Spleen (tissue), 13 donors: ENCODE measurements at places on chromosomes 1 and 21. TPM values are rescaled to one million over a fixed set of nuclear protein-coding genes. Genes with fewer than 3 reads are reported as not detected.

- no peak for DNase-seq
These were observed 270.4 kb downstream of the KCNJ6 start for GRCh38 chr21:37645848-37646247.

GRCh38 chr21:17539743-17540341 is 27.0 kb downstream of the CXADR start:
- DNase-seq = no peak

The RSBN1 gene
- total RNA-seq = 29.1 TPM

The AXDND1 gene
- total RNA-seq = 0.66 TPM

GRCh38 chr1:116537040-116537831 is 33.6 kb downstream of the CD58 start:
- DNase-seq = no peak

The ASPM gene
- 2.0 TPM for total RNA-seq

The CYP4B1 gene
- not detected for total RNA-seq

GRCh38 chr1:94527447-94528031 is 14.0 kb downstream of the F3 start:
- DNase-seq = no peak

The ERICH3 gene
- total RNA-seq = 0.35 TPM

GRCh38 chr1:186812570-186812969 is 16.2 kb upstream of the PLA2G4A start:
- no peak for DNase-seq

- DNase-seq = no peak
These were observed 16.5 kb upstream of the RIMKLA start for GRCh38 chr1:42364089-42364488.

DNA sequence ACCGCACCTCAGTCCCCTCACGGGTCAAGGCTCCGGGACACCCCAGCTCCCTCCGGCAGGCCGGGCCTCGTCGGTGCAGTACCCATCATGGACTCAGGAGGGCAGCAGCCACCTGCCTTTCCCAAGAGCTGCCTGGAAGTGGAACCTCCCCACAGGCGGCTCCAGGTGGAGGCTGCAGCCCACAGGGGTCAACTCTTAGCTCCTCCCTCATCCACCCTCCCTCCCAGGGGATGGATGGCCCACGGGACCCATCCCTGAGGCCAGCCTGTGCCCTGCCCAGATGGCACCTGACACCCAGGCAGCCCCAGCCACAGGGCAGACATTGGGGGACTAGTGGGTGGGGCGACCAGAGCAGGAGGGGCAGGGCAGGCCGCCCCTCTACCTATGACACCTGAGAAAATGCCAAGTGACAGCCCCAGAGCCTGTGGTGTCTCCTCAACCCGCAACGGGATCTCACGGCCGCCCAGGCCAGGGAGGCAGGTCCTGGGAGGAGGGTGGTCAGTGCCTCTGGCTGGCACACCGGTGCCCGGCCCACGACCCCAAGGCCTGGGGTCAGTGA is 1.2 kb upstream of the ARHGEF16 start:
- peak; percentile 90 for DNase-seq

DNA sequence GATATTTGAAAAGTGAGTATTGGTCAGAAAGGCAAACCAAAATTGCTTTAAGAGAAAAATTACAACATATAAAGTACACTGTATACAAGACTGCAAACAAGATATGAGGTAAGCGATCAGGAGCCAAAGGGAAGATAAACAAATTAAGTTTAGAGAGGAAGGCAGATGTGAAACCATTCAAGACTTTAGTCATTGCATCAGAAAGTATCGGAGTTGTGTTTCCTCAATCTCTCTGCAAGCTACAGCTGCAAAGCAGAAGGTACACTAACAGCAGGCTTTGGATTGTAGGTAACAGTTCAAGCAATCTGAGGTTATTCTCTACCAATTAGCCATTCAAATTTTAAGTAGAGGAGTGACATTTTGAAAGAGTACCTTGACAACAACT is 21.3 kb upstream of the TLCD4 start:
- DNase-seq = no peak

GRCh38 chr21:32547018-32547417 is 38.3 kb downstream of the TCP10L start:
- no peak for DNase-seq

DNA sequence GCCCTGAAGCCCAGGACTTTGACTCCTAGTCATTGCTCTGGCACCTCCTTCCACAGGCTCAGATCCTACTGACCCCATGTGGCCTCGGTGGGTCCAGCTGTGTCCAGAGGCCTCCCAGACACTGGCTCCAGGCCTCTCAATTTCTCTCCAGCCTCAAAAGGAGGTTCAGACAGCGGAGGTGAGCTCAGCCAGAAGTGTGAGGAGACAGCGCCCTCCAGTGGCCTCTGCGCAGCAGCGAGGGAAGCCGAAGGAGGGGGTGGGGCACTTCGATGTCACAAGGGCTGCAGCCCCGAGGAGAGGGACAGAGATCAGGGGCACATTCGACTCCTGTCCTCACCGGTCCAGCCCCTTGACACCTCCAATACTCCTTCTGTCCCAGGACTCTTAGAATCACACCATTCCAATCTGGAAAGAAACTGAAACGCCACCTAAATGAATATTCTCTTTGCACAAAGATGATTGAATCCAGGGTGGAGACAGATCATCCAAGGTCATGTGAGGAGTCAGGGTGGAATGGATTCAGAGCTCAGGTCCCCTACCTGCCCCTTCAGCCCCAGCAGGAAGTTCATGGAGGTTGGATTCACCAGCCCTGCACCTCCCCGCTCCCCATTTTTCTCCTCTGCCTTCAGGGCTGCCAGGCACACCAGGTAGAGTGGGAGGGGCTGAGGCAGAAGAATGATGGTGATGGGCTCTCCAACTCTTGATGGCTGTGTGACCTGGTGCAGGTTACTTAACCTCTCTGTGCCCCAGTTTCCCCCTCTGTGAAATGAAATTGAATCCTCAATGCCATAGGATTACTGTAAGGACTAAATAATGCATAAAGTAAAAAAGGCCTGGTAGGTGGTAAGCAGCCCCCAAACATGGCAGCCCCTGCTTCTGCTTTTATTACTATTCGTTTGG is 34.8 kb upstream of the ZBTB40 start:
- peak; percentile 87 for DNase-seq

GRCh38 chr1:15344800-15345704 is 64.6 kb upstream of the EFHD2 start:
- DNase-seq = no peak

DNA sequence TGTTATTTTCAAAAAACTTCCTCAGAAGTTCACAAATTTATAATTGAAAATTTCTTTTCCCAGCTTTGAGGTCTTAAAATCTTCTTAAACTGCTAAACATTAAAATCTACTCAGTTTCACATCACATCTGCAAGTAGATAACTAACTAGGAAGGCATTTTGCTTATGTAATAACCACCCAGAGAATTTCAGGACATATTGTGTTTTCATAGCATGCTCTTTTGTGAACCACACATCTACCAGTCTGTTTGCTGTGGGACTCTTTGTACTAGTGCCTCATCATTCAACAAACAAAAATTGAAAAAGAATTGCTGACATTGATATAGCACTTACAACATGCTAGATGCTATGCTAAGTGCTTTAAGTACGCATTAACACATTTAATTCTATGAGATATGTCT is 31.6 kb upstream of the C1orf146 start:
- no peak for DNase-seq

The MXRA8 gene
- total RNA-seq = 71.7 TPM

GRCh38 chr1:203911806-203912205 is 50.4 kb downstream of the SNRPE start:
- no peak for DNase-seq

DNA sequence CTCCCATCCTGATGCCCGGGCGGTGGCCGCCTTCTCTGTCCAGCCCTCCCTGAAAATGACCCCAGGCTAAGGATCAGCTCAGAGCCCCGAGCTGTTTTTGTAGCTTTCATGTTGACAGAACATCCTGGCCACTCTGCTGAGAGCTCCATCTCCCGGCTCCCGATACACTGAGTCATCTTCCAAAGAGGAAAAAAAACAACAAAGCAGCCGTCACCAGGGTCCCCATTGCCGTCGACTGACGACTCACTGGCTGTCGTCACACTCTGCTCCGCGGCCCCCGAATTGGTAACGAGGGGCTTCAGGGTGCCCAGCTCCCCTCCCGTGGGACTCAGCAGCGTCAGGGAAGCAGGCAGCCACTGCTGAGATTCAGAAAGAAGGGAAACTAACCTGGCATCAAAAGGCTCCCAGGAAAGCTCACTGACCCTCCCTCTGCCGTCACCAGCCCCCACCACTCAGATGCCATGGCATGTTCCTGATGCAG is 67.2 kb downstream of the CD46 start:
- DNase-seq = no peak

DNA sequence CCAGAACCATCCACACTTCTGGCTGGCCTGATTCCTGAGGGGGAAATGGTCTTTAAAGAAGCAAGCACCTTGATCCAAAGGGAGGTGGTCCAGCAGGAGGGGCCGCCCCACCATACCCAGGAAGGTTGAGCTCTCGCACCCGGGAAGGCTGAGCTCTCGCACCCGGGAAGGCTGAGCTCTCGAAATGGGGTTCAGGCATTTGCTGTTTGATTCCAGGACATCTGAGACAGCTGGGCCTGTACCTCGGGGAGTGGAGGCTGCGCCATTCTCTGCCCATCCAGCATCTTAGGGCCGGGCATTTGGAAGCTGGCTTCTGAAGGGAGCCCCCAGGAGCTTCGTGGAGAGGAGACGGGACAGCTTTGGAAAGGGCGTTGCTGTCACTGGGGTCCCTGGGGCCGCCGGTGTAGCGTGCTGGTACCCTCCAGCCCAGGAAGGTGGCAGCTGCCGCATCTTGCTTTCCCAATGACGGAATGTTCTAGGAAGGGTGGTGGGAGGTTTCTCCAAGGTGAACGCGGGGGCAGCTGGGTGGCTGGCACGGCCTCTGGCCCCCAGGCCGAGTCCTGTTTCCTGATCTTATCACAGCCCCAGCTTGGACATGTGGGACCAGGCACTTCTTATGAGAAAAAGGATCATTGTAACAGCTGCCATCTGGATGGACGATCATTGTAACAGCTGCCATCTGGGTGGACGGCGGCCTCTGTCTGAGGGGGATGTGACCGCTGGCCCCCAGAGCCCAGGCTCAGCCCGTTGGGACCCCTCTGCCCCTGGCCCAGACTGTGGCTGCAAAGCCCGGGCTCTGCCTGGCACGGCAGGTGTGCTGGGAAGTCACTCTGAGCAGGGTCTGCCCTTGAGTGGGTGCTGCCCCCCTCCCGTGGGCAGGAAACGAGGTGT is 61.6 kb downstream of the COL18A1 start:
- DNase-seq = peak; percentile 70

DNA sequence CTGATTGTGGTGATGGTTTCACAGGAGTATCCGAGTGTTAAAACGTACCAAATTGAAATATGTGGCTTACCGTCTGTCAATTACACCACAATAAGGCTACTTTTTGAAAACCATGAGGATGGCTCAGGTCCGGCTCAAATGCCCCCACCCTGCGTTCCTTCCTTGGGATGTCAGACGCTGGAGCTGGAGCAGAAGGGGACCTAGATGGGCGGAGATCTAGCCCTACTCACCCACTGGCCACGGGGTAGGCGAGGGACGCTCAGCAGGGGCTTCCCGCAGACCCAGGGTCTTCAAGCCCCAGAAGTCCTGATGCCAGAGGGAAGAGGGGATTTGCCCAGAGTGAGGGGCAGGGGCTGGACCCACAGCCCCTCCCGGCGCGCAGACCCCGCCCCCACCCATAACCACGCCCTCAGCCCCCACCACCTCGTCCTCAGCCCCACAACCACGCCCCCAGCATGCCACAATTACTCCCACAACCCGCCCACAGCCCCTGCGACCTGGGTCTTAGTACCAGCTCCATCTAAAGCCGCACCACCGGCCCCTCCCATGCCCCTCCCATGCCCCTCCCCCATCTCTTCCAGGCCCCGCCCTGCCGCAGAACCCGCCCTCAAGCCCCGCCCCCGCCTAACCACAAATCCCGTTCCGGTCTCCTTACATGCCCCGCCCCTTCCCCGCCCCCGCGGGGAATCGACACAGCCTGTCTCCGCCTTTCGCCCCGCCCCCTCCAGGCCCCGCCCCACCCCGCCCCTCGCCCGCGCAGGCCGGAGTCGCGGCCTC is at the start of gene LRRC3:
LRRC3 (plus strand) TSS at position 764 of the 777 bp plus-strand sequence. CDS start 1,135 bp downstream, outside the sequence.
- peak; percentile 92 for DNase-seq

GRCh38 chr1:185561629-185562028 is 172.6 kb upstream of the HMCN1 start:
- DNase-seq = no peak

- no peak for DNase-seq
These were observed 642 bp downstream of the HCRTR1 start for GRCh38 chr1:31617916-31618746.

The UBE2U gene
- not detected for total RNA-seq

The ERG gene
- 60.0 TPM for total RNA-seq

DNA sequence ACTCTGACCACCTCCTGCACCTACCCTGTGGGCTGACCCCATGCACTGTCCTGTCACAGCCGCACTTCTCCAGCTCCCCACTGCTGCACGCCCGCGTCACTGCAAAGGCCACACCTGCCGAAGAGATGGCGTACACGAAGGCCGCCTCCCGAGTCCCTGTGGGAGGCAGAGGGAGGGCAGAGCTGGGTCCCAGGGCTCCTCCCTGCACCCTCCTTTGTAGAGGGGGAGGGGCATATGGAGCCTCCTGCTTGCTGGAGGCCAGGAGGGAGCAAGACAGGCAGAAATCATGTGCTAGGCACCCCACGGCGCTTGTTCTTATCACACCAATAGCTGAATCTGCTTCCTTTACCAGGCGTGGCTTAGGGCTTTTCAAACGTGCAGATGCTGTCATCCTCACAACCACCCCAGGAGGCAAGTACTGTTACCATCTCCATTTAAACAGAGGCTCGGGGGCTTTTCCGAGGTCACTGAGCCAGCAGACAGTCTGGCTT is 21.4 kb downstream of the WNT4 start:
- peak; percentile 66 for DNase-seq

The CSF3R gene
- total RNA-seq = 757 TPM

DNA sequence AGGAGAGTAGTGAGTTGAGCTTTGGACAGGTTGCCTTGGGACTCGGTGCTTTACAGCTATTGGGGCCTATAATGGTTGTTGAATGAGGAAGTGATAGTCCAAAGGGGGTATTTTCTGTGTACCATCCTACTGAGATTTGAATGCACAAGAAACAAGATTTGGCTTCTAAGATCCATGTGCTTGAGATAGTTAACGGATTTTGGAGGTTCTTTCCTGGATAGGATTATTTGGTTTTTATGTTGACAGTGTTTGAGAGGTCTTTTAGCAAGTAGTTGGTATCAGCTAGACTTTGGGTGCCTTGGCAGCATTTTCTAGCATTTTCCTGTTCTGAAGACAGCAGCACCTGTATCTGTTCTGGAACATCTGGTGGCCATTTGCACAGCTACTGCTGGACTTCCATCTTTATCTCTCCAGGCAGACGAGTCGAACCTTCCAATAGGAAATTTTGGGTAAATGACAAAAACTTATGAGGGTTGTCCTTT is 3.6 kb upstream of the SCAF4 start:
- no peak for DNase-seq

GRCh38 chr1:62250126-62250726 is 55.6 kb downstream of the L1TD1 start:
- no peak for DNase-seq

GRCh38 chr1:159352436-159352835 is 50.3 kb downstream of the FCER1A start:
- no peak for DNase-seq

GRCh38 chr1:206507284-206508129 is at the start of gene RASSF5:
TSS of gene RASSF5 (plus strand) at chr1:206507531. CDS start at chr1:206507603, 72 bp downstream.
- DNase-seq = peak; percentile 95

- no peak for DNase-seq
These were observed 70.6 kb upstream of the KCNJ6 start for GRCh38 chr21:37986751-37987399.

The C1orf87 gene
- total RNA-seq = not detected
